NCI-H510A (cell line): ENCODE measurements at places on chromosomes 12 and 14.

- DNase-seq = no peak
Observed at GRCh38 chr12:69662764-69663163, 36.3 kb downstream of the BEST3 start.

GRCh38 chr14:51780006-51780692 is 80.3 kb upstream of the GNG2 start:
- DNase-seq = peak; percentile 25

GRCh38 chr12:53577941-53578352 is 48.2 kb downstream of the ATF7 start:
- DNase-seq = no peak

- DNase-seq = no peak
Observed at GRCh38 chr12:100579844-100580243, 6.4 kb downstream of the GAS2L3 start.

GRCh38 chr12:62995097-62995496 is 60.1 kb upstream of the PPM1H start:
- no peak for DNase-seq

- no peak for DNase-seq
Observed at GRCh38 chr14:40119321-40119720, 687.1 kb upstream of the FBXO33 start.

- DNase-seq = no peak
Observed at GRCh38 chr12:92248977-92249376, 103.3 kb upstream of the BTG1 start.

GRCh38 chr14:96160913-96161310 is 43.7 kb upstream of the BDKRB2 start:
- no peak for DNase-seq

DNA sequence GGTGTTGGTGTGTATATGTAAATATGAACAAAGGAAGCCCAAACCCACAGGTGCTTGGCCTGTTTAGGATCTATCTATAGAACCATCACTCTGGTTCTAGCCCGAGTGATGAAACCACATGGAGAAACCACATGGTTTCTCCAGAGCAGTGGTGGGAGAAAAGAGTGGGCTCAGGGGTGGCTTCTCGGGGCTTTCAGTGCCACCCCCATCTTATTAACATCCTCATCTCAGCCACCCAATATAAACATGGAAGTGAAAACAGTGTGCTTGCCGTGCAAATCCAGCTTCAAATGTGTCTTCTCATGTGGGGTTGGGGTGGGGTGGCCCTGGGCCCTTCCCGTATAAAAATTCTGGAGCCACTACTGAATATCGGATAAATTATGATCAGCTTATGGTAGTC is 109.0 kb downstream of the STAB2 start:
- DNase-seq = no peak

- no peak for DNase-seq
Observed at GRCh38 chr12:71174146-71174545, 16.3 kb upstream of the TSPAN8 start.

DNA sequence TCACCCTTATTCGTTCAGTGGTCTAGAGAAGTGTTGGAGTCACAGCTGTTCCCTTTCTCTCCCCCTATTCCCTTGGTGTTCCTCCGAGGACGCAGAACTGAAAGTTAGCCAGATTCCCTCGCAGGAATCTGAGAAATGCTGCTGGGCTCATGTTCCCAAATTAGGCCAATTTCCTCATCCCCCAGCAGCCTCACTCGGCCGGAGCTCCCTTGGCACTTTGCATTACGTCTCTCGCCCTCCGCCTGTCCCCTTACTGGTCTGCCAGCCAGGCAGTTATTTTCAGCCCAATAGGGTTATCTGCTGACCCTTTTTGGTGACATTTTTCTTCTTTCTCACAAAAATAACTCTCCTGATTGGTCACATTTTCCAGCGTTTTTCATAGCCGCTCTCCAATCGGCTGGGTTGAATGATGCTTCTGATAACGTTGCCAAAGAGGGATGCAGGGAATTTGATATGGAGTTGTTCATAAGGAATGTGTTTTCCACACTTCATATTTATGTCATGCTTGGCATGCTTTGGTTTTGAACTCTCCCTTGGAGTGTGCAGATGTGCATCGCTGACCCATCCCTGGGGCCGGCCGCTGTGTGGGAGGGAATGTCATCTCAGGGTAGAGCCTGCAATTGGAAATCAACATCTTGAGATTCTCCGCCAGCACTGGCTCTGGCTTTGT is 9.9 kb downstream of the IFT43 start:
- no peak for DNase-seq
